ENCODE measurements at places on chromosomes 3 and 15. TPM values are rescaled to one million over a fixed set of nuclear protein-coding genes. Genes with fewer than 3 reads are reported as not detected.

- no peaks in the 10 kb centered on the region for H3K27me3 ChIP-seq
- no peak overlapping the region for H3K27ac ChIP-seq
- peaks cover 76% of the 10 kb centered on the region for H3K36me3 ChIP-seq
- DNase-seq, result no peak
- H3K4me3 ChIP-seq, result no peak overlapping the region
Observed at GRCh38 chr15:25416693-25417092, 22.1 kb downstream of the UBE3A start.

GRCh38 chr3:134883697-134884385, 88.8 kb downstream of the EPHB1 start:
- no peaks in the 10 kb centered on the region for H3K36me3 ChIP-seq
- DNase-seq, result no peak
- peaks cover 18% of the 10 kb centered on the region for H3K4me1 ChIP-seq
- no peaks in the 10 kb centered on the region for H3K27me3 ChIP-seq

DNA sequence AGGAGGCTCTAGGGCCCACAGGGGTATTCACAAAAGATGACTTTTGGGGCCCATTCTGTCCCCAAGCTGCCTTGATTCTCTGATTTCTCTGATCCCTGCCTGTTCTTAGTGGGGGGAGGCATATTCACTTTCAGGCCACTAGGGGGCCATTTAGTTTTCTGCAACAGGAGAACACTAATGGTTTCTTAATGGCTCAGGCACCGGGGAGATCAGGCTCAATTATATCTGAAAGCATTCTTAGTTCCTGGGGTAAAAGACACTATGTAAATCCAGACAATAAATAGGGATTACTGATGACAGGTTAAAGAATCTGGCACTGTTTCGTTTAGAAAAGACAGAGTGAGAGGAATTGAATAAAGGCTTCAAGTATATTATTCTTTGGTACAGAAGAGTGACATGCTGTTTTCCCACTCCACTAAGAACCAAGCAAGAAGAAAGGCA, 2.5 kb upstream of the INAFM2 start:
- H3K27ac ChIP-seq, result no peak overlapping the region
- H3K27me3 ChIP-seq, result no peaks in the 10 kb centered on the region
- H3K36me3 ChIP-seq, result no peaks in the 10 kb centered on the region

DNA sequence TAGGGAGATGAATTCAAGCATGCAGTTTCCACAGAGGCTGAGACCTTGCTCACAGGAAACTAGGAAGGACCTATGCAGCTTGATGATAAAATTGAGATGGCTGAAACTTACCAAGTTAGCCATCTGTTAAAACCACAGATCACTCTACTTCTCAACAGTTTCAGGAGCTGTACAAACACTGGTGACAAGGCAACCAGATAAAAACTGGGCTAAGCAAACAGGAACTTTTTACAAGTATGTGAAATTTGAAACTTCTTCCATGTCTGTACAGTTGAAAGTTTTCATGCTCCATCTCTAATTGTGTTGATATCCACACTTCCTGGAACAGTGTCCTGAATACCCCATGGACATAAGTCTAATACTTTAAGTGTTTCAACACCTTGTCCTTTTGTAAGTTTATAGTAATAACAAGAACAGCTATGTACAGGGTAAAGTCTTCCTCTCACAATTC, 78.2 kb downstream of the FAIM start:
- peak overlapping the region; percentile 67 for H3K27ac ChIP-seq
- DNase-seq, result peak; percentile 68
- no peak overlapping the region for H3K4me3 ChIP-seq
- H3K36me3 ChIP-seq, result peaks cover 3% of the 10 kb centered on the region
- no peaks in the 10 kb centered on the region for H3K27me3 ChIP-seq

DNA sequence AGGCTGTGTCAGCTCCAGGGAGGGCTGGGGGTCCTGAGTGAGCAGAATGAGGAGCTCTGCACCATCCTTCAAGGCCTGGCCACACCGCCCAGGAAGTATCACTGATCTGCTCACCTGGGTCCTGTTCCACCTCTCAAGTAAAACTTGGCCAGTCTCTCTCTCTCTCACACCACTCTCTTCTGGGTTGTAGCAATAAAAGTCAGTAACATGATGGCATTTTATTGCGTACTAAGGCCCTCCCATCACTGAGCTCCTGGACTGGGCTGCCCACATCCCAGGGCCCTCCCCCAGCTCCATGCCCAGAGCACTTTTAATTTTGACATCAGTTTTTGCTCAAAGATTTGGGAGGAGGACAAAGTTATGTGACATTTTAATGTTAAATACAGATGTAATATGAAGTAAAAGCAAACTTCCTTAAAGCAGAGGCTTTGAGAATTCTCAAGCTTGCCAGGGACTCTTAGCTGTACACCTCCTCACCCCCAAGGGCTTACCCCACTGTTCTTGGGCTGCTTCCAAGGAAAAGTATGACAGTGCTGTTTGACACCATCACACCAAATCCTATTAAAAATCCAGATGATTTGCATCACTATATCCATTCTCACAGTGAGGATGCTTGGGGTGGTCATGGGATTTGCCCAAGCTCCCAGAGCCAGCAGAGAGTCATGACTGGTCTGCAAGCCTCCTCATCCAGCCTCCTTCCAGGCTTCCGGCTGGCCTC, 105.1 kb upstream of the SLCO2A1 start:
- no peaks in the 10 kb centered on the region for H3K36me3 ChIP-seq
- no peaks in the 10 kb centered on the region for H3K4me1 ChIP-seq

- H3K4me1 ChIP-seq, result peaks cover 7% of the 10 kb centered on the region
- no peak for DNase-seq
- no peaks in the 10 kb centered on the region for H3K27me3 ChIP-seq
- no peak overlapping the region for H3K4me3 ChIP-seq
- no peak overlapping the region for H3K27ac ChIP-seq
- no peaks in the 10 kb centered on the region for H3K36me3 ChIP-seq
Observed at GRCh38 chr3:13700889-13701288, 152.0 kb downstream of the FBLN2 start.

GRCh38 chr3:176584413-176585176, 612.7 kb downstream of the TBL1XR1 start:
- no peak for DNase-seq
- no peak overlapping the region for H3K27ac ChIP-seq
- H3K4me1 ChIP-seq, result no peaks in the 10 kb centered on the region
- no peaks in the 10 kb centered on the region for H3K27me3 ChIP-seq

GRCh38 chr3:55297245-55297644, 189.9 kb downstream of the WNT5A start:
- DNase-seq, result no peak
- no peaks in the 10 kb centered on the region for H3K27me3 ChIP-seq
- no peak overlapping the region for H3K27ac ChIP-seq

GRCh38 chr3:170507063-170507462, 78.8 kb downstream of the SLC7A14 start:
- no peaks in the 10 kb centered on the region for H3K36me3 ChIP-seq
- H3K4me1 ChIP-seq, result no peaks in the 10 kb centered on the region
- H3K4me3 ChIP-seq, result no peak overlapping the region
- DNase-seq, result no peak
- H3K27ac ChIP-seq, result no peak overlapping the region

FOXB1 gene
- total RNA-seq, result not detected

CCR9 gene
- total RNA-seq, result not detected

SERPINI2 gene
- total RNA-seq, result not detected

DPP8 gene
- 42.0 TPM for total RNA-seq

RAD51 gene
- 11.4 TPM for total RNA-seq

HAUS2 gene
- total RNA-seq, result 43.5 TPM

SLC15A2 gene
- 17.3 TPM for total RNA-seq

TERC gene
- 1,851 TPM for total RNA-seq

EEF1AKMT4 gene
- 49.6 TPM for total RNA-seq

TEX55 gene
- not detected for total RNA-seq

TMEM40 gene
- total RNA-seq, result 0.18 TPM

ARPC4 gene
- total RNA-seq, result 102 TPM
